ENCODE measurements at places on chromosomes 13 and 19. TPM values are rescaled to one million over a fixed set of nuclear protein-coding genes. Genes with fewer than 3 reads are reported as not detected.

PTPRS gene
- 40.6 TPM for polyA plus RNA-seq

- peak; percentile 31 for DNase-seq
Measured at GRCh38 chr19:17205237-17206140, 9.7 kb upstream of the USE1 start.

DNA sequence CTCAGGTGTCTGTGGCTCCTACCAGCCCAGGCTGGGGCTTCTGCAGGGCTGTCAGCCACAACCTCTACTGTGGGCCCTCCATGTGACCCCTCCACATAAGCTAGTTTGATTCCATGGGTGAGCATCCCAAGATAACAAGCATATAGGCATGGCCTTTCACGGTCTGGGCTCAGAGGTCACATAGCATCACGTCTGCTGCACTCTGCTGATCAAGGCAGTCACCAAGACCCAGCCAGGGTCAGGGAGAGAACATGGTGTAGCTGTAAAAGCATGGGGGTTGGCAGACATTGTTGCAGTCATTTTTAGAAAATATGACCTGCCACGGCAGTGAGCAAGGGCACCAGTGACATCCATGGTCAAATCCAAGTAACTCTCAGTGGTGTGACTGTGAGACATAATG, 698.8 kb downstream of the UQCRFS1 start:
- no peak for DNase-seq

GRCh38 chr19:55285229-55285890, 1.6 kb downstream of the BRSK1 start:
- DNase-seq, result no peak

GRCh38 chr13:44592216-44592847, 16.2 kb upstream of the TSC22D1 start:
- DNase-seq, result no peak

ANKLE1 gene
- polyA plus RNA-seq, result 0.73 TPM

DNA sequence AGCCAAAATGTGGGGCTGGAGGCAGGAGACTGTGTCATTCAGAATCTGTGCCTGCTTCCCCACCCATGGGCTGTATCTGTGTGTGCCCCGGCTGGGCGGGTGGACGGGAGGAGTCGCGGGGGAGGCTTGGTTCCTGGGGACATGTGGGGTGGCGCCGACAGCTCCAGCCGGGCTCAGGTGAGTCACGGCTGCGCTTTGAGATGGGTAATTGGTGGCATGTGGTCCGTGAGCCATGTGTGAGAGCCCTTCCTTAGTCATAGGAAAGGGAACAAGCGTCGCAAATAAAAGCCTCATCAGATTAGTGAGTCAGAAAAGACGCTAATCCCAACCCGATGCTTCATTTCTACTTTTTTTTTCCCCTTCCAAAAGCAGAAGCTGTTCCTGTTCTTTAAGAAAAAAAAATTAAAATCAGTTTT, 118.6 kb upstream of the ZNF536 start:
- no peak for DNase-seq

DNA sequence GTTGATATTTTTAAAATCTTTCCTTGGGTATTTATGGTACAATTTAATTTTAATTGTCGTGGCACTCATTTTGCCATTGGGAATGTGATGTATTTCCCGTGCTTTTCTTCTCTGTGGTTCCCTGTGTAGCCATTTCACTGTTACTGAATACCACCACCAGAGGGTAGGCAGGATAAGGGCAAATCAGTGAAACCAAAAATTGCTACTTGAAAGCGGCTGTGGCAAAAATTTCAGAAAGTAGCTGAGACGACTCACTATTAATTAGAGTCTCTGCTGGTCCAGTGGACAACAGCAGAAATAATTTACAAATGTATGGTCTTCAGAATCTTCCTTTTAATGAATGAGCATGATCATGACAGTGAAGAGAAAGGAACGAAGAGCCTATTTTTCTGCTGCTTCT, 34.4 kb upstream of the MIR17HG start:
- no peak for DNase-seq

DNA sequence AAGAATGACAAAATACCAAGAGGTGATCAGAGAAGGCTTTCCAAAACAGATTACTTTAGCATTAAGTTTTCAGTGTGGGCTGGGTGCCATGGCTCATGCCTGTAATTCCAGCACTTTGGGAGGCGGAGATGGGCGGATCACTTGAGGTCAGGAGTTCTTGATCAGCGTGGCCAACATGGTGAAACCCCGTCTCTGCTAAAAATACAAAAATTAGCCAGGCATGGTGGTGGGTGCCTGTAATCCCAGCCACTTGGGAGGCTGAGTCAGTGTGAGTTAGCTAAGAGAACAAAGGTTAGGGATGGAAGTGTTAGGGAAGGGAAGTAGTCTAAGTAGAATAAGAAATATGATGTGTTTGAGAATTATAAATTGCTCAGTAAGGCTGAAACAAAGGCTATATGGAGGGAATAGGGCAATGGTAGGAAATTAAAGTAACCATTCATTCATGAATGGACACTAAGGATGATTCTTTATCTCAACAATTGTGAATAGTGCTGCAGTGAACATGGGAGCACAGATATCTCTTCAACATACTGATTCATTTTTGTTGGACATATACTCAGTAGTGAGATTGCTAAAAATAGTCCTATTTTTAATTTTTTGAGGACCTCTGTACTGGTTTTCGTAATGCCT, 3.9 kb upstream of the RCBTB2 start:
- DNase-seq, result no peak

DNA sequence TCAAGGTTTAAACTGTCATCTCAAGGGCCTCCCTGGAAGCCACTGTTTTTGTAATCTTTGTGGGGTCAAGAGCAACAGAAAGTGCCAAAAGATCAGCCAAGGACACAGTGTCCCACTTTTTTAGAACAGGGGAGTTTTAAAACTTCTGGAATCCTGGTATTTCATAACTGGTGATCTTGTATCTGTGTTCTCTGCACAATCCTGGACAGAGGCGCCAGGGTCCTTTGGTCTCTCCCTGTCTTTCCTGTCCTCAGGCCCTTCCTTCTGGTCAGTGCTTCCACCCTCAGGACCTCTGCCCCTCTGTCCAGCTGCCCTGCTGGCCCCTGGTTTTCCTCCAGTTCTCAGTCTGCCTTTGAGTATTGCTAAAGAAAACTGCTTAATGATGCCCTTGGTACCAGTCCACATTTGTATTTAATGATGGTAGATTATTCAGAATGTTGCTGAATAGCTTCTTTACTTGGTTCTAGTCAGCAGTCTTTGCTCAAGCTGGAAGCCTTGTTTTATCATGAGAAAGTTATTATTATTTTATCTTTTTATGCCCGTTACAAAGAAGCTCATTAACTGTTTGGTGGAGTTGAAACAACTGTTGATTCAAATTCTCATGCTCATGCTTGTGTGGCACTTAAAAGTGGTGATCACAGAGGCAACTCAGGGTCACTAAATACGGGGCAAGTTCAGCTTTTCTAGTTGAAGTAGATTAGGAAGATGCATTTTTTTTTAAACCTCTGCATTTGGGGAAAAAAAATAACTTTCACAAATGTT, 47.5 kb downstream of the WASF3 start:
- DNase-seq, result no peak

ELSPBP1 gene
- polyA plus RNA-seq, result not detected

Measured in muscle of arm (tissue), 14 donors.